Activated CD4-positive, alpha-beta T cell treated with anti-CD3 and anti-CD28 coated beads, Interleukin-2, amount 50 U/mL, for 48 hours (primary cell): ENCODE measurements at places on chromosomes 5 and 9.
A peak's percentile ranks its signal among the peaks of the same experiment; 100 is the strongest.

DNA sequence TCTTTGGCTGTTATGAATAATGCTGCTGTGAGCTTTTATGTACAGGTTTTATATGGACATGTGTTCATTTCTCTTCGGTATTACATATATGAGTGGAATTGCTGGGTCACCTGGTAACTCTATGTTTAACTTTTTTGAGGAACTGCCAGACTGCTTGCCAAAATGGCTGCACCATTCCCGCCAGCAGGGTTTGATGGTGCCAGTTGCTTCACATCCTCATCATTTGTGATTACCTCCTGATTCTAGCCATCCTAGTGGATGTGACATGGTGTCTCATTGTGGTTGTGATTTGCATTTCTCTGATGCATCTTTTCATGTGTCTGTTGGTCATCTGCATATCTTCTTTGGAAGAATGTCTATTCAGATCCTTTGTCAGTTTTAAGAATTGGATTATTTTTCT, 10.7 kb downstream of the NANS start:
- no peak for DNase-seq

DNA sequence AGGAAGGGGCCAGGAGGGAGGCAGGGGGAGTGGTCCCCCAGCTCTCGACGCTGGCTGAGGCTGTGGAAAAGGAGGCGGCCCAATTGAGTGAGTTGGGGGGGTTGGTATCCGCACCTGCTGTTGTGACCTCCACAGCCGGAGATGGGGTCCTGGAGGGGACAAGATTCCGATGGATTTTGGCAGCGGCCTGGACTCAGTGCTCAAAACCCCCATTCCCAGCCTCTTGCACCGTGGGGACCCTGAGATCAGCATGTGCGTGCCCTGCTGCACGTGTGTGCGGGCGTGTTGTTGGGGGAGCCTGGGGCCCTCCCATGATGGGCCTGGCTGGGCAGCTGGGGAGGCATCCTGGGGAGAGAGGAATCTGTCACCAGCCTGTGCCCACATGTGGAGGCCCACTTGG, 15.0 kb downstream of the CNTFR start:
- no peak for DNase-seq

- DNase-seq: no peak
These were observed 1202.4 kb upstream of the SEMA6A start for GRCh38 chr5:117776977-117777376.

DNA sequence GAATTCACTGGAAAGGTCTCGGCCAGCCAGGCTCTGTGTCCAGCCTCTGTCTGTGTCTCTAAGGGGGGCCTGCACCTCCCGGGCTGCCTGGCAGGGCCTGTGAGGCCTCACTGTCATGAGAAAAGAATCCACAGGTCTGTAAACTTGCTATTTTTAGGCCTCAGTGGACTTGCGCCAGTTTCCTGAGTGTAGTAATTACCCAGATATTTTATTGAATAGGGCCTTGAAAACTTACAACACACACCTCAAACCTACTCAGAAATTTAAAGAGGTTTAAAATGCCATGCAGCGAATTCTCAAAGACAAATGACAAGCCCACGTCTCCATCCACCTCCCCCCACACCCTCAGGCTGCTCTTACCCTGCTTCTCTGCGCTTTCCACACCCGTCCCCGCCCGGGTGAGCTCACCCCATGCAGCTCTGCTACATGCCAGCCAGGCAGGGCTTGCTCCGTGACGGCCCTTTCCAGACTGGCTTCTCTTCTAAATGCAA, 8.8 kb upstream of the TENT4A start:
- no peak for DNase-seq

DNA sequence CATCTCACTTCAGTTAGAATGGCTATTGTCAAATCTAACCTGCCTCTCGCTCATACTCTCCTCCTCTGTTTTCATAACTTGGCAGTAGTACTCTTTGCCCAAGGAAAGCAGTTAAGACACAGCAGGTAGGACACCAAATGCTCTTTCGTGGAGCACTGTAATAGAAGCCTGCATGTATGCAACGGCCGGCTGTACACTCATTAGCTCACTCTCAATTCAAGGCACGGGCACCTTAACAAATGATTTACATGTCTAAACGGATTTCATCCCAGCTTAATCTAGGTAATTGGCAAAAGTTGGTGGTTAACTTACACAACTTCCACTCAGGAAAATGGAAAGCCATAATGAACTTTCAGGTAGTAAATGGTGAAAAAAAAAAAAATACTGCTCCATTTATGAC, 14.9 kb downstream of the DEPDC1B start:
- no peak for DNase-seq

DNA sequence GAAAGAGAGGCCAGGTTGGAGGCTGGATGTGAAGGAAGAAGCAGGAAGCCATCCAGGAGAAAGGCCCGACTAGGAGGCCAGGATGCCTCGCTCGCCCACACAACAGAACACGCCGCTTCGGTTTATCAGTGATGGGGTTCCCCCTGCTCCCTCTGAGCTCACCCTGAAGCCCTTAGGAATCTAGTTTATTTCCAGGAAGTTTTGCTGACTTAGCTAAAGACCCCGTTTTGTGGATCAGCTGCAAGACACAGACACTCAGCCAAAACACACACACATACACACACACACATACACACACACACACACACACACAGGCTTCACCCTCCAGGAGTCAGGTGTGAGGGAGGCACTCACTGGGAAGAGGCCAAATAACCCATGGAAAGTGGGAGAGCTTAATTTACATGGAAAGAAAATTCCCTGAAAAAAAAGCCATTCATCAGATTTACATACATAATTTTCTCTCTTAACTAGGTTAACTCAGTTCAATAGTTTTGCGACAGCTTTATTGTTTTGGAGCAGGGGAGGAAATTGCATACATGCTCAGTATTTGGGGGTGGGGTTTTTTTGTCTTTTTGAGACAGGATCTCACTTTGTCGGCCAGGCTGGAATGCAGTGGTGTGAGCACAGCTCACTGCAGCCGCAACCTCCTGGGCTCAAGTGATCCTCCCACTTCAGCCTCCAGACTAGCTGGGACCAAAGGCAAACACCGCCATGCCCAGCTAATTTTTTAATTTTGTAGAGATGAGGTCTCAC, 92.7 kb upstream of the HAND1 start:
- DNase-seq: no peak

GRCh38 chr5:81579262-81579924, 171.5 kb downstream of the SSBP2 start:
- DNase-seq: no peak

- no peak for DNase-seq
These were observed 26.1 kb upstream of the MACIR start for GRCh38 chr5:103232393-103232999.

DNA sequence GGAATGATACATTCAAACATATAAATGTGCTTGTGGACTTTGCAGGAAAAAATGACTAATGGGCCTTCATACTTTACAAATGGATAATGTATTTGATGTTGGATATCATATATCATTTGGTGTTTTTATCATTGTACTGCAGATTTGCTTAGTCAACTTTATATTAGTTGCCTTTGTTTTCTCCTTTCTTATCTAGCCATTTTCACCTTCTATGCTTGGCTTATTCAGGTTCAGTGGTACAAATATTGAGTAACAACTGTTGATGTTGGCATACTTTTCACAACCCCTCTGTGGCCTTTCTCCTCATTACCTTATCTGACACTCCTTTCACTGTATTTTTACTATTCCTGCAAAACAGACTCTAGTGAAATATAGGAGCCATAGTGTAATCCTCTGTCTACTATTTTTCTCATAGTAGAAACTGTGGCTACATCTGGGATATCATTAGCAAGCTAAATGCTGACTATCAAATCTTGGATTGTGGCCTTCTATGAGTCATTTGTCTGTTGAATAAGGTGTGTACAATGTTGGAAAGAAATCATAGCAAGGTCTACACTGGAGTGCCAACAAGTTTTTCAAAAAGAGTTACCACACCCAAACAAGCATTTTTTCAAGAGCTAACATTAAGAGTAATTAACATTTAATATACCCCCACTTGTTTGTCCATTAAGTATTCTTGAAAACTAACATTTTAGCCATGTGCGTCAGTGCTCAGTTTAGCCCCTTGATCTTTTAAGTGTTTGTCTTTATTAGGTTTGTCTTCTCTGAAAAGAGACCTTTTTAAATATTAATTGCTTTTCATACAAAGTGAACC, 330.1 kb downstream of the ADGRV1 start:
- no peak for DNase-seq

DNA sequence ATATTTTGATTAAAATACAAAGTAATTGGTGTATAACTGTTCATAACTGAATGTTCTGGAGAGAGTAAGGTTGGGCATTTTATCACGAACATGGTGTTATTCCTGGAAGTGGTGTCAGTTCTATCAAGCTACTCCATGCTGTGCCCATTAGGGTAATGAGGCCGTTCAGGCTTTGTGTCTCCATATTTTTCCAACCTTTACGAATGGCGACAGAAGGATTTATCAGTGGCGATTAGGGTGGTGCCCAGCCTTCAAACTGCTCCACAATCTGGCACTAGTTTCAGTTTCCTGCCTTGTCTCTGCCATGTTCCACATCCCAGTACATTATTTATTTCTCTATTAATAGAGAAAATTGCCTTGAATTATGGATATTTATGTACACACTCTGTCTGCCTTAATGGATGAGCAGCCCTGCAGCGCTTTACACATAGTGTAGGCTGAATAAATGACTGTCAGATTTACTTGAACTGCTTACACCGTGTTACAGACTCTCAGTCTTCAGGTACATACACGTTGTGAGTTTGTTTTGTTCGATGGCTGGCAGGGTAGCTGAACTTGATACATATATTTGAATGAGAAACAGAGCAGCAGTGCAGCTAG, 23.9 kb upstream of the TMC1 start:
- no peak for DNase-seq

DNA sequence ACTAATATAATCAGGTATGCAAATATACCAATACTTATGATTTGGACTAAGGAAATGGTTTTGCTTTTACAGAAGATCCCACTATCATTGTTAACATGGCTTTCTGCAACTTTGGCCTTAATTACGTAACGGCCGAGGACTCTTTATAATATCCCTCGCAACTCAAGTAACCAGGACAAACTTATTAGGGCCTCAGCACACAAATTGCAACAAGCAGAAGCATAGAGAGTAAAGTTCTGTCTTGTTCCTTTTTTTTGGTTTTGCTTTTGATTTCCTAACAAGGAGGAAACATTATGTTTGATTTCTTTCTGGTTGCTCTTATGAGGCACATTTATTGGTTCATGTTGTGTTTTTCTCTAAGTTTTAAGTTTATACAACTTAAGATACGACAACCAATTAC, 60.4 kb downstream of the RORB start:
- DNase-seq: no peak

DNA sequence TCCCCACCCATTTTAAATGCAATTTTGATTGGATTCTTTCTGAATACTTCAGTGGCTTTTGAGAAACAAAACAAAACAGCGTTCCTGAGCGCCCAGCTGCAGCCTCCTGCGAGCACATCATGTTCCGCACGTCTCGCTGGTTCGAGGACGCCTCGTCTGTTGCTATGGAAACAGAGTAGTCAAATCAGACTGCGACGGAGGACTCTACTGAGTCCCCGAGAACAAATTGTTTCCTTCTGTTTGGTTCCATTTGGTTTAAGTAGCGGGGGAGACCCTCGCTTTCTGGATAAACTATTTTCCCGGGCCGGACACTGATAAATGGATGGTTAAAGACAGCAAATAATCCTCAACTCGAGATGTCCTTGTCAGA, 69.0 kb downstream of the SLC28A3 start:
- DNase-seq: peak; percentile 67

DNA sequence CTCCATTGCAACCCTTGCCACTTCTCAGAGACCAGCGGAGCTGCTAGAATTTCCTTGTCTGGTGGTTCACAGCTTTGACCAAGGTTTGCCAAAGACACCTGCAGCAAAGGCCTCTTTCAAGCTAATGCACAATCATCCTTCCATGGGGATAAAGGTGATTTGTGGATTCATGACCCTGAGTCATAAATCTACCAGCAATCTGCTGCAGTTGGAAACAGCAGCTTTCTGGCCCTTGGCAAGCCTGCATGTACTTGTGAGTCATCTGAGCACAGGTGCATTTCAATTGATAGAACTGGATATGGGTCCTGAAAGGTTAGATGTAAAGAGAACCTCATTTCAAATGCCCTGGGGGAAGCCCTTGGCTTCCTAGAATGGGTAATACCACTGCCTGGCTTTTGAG, 21.6 kb upstream of the TCF7 start:
- no peak for DNase-seq

- no peak for DNase-seq
These were observed 162.9 kb downstream of the TSSK1B start for GRCh38 chr5:113271745-113272454.

GRCh38 chr5:38323645-38324295, 65.4 kb downstream of the EGFLAM start:
- no peak for DNase-seq

- no peak for DNase-seq
These were observed 15.1 kb upstream of the TRIM36 start for GRCh38 chr5:115184770-115185169.

GRCh38 chr5:74179179-74179578, 461.3 kb downstream of the ENC1 start:
- no peak for DNase-seq

- no peak for DNase-seq
These were observed 124.2 kb upstream of the FSTL4 start for GRCh38 chr5:133736512-133736911.

- no peak for DNase-seq
These were observed 11.2 kb downstream of the LMX1B start for GRCh38 chr9:126624912-126625311.

- no peak for DNase-seq
These were observed 17.0 kb downstream of the FOCAD start for GRCh38 chr9:20701060-20701459.

DNA sequence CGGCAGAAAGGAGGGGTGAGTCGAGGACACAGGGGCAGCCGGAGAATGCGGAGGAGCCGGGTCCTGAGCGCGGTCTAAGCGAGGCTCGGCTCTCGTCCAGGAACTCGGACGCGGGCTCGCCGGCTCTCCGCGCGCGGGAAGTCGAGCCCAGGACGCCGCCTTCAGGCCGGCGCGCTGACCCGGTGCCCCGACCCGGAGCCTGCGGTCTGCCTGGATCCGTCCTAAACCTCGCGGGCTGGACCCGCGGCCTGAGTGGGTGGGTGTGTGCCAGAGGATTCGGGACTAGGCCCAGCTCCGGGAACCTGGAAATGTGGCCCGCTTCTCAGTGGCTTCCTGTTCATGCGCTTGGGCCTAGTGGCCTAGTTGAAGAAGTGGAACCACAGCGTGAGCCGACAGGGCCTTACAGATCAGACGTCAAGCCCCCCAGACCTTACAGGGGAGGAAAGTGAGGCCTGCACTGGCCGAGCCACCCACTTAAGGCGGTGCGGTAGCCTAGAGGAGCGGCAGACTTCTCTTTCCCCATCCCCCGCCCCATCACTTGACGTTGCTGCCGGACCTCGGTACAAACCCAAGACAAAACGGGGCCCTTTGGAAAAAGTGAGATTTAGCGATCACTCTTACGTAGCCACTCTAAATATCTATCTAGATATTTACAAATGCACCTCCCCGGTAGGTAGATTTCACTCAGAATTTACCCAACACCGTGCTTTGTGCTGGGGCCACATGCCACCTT, 1.2 kb downstream of the CDKN2B-AS1 start:
- no peak for DNase-seq

- DNase-seq: no peak
These were observed 692.9 kb upstream of the EDIL3 start for GRCh38 chr5:85077581-85077980.
